Thymus (tissue), 14 donors: ENCODE measurements at places on chromosomes 5 and 9. TPM values are rescaled to one million over a fixed set of nuclear protein-coding genes. Genes with fewer than 3 reads are reported as not detected.
A peak's percentile ranks its signal among the peaks of the same experiment; 100 is the strongest.

PCDHGA1 gene
- 0.16 TPM for polyA plus RNA-seq

GPR151 gene
- polyA plus RNA-seq: 0.07 TPM

FGFR4 gene
- polyA plus RNA-seq: 1.7 TPM

OR1J2 gene
- polyA plus RNA-seq: not detected

IFT74 gene
- polyA plus RNA-seq: 16.3 TPM

SOHLH1 gene
- polyA plus RNA-seq: 0.05 TPM

ST8SIA4 gene
- polyA plus RNA-seq: 9.2 TPM

SKP2 gene
- polyA plus RNA-seq: 6.5 TPM

RNF183 gene
- polyA plus RNA-seq: 0.46 TPM

- H3K27me3 ChIP-seq: no peaks in the 10 kb centered on the region
- no peak for DNase-seq
- no peak overlapping the region for H3K4me3 ChIP-seq
Observed at GRCh38 chr9:35338086-35338485, 151.8 kb upstream of the RUSC2 start.

DNA sequence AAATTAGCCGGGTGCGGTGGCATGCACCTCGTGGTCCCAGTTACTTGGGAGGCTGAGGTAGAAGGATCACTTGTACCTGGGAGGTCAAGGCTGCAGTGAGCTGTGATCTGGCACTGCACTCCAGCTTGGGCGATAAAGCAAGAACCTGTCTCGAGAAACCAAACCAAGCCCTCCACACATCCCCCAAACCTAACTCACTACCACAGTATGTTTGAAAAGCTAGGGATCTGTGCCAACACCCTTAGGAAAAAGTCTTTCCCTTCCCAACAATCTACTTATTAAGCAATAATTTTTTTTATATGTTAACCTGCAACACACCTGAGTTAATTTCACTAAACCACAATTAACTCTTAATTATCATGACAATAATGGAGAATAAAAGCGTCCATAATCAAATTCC, 2.2 kb downstream of the UBTD2 start:
- H3K4me3 ChIP-seq: no peak overlapping the region
- no peak for DNase-seq
- no peaks in the 10 kb centered on the region for H3K36me3 ChIP-seq
- peaks cover 4% of the 10 kb centered on the region for H3K27me3 ChIP-seq

- no peak for DNase-seq
- H3K4me3 ChIP-seq: no peak overlapping the region
- H3K27ac ChIP-seq: no peak overlapping the region
- H3K27me3 ChIP-seq: no peaks in the 10 kb centered on the region
- H3K36me3 ChIP-seq: no peaks in the 10 kb centered on the region
Observed at GRCh38 chr9:14097666-14098415, 216.1 kb downstream of the NFIB start.

DNA sequence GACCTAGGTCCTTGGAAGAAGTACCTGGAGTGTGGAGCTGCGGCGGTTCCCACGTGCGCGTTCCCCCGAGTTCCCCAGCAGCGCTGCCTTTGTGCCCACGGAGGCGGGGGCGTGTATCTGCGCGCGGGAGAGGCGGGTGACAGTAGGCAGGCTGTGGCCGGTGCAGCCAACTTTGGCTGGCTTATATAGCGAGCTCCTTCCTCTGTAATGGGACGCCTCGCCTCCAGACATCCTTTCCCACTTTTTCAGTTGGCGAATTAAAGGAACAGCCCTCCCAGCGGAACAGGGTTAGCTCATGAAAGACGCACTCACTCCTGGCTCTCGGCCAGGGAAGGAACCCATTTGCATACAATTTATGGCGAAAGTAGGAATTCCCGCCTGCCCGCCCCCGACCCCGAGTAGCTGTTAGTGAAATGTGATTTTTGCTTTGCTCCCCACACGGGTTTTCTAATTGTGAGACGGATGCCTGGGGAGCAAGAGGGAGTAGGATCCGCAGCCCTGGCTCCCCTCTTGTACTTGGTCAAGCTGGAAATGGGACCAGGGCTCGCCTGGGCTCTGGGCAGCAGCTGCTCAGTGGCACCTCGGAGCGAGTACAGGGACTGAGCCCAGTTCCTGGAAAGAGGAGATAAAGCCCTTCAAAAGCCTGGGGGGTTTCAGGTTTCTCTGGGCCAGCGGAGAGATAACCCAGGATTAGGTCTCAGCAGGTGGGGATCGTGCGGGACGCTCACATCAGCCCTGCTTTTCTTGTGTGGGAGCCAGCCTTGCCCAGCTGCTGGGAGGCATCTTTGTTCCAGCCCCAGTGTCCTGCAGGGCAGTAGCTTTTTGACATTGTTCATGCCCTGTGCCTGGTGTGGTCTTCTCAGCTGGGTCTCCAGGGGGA, at the start of gene TNC:
Gene TNC, minus strand, starts transcription at position 159 of the 880 bp plus-strand sequence. CDS start 27,139 bp downstream, outside the sequence.
- peaks cover 31% of the 10 kb centered on the region for H3K27me3 ChIP-seq
- no peak for DNase-seq
- no peak within 1 kb of the TSS for H3K4me3 ChIP-seq

DNA sequence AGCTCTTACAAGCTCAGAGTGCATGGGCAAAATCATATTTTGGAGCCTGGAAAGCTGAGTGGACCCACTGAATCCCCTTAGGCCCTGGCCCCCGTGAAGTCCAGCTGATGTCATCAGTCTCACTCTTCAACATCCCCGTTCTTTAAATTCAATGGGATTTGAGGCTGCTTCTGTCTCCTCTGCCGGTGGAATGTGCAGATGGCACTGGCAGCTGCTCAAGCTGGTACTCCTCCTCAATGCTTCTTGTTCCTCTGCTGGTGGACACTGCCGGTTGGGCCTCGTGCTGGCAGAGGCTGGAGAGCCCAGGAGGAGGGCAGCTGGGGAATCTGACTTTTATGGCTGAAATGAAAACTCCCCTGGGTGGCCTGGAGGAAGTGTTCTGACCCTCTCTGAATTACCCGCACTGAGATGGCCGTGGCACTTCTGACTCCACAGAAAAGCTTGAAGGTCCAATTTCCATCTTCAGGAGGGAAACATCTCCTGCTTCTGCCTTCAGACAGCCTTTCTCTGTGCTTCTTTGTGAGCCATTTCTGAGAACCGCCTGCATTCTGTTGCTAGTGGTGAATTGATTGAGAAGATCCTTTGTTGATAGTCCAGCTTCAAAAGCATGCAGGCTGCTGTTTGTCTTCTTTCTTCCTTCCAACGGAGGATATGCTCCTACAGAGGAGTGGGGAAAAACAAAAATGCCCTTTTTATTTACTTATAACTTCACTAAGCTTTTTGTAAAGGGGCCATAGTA, 298.9 kb downstream of the TMEM38B start:
- no peak for DNase-seq
- no peaks in the 10 kb centered on the region for H3K27me3 ChIP-seq
- H3K36me3 ChIP-seq: no peaks in the 10 kb centered on the region
- no peak overlapping the region for H3K4me3 ChIP-seq

DNA sequence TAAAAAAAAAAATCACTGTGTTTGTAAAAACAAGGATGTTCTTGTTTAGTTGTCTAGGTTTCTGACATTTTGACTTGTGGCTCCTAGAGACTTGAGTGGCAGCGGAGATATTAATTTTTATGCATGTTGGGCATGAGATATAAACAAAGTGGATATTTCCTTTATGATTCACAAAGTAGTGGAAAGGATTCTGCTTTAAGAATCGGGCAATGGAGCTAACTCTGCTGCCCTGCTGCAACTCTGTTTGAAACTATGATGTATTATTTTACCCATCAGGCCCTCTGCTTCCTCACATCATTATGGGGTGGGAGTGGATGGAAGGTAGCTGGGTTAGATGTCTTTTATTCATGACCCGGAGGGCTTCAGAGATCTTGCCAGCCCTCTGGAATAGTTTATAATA, 94.1 kb upstream of the CD180 start:
- no peak overlapping the region for H3K4me3 ChIP-seq
- DNase-seq: no peak
- H3K27ac ChIP-seq: no peak overlapping the region
- no peaks in the 10 kb centered on the region for H3K27me3 ChIP-seq

DNA sequence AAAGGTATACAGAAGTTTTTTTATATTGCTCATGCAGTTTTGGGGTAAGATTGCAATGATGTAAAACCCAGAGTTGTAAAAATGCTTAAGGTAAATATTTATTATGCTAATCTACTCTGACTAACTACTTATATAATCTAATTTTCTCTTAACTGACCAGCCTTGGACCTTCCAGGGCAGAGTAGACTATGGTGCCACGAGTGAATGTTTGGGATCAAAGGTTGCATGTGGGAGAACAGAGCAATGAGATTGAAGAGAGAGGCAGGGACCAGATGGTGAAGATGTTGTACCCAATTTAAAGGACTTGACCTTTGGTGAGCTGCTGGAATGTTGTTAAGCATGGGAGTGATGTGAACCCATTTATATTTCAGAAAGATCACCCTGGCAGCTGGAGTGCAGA, 34.8 kb upstream of the PANK3 start:
- H3K4me3 ChIP-seq: no peak overlapping the region
- DNase-seq: no peak
- H3K27ac ChIP-seq: no peak overlapping the region
- H3K36me3 ChIP-seq: no peaks in the 10 kb centered on the region
- H3K27me3 ChIP-seq: no peaks in the 10 kb centered on the region

GRCh38 chr5:149517461-149518122, 33.6 kb downstream of the CSNK1A1 start:
- H3K4me1 ChIP-seq: no peaks in the 10 kb centered on the region
- H3K27ac ChIP-seq: no peak overlapping the region
- no peak for DNase-seq
- no peaks in the 10 kb centered on the region for H3K27me3 ChIP-seq
- H3K4me3 ChIP-seq: no peak overlapping the region

- no peaks in the 10 kb centered on the region for H3K27me3 ChIP-seq
- DNase-seq: no peak
Observed at GRCh38 chr5:93327605-93328004, 253.4 kb downstream of the NR2F1-AS1 start.

- H3K36me3 ChIP-seq: no peaks in the 10 kb centered on the region
- H3K27me3 ChIP-seq: no peaks in the 10 kb centered on the region
- H3K4me3 ChIP-seq: no peak overlapping the region
- H3K27ac ChIP-seq: no peak overlapping the region
- no peak for DNase-seq
- H3K4me1 ChIP-seq: no peaks in the 10 kb centered on the region
Observed at GRCh38 chr5:147321569-147321968, 86.7 kb downstream of the STK32A start.

- no peak overlapping the region for H3K27ac ChIP-seq
- no peak overlapping the region for H3K4me3 ChIP-seq
- H3K27me3 ChIP-seq: no peaks in the 10 kb centered on the region
- H3K36me3 ChIP-seq: no peaks in the 10 kb centered on the region
- DNase-seq: no peak
- no peaks in the 10 kb centered on the region for H3K4me1 ChIP-seq
Observed at GRCh38 chr5:45512521-45512920, 183.7 kb downstream of the HCN1 start.

GRCh38 chr9:5870691-5871090, 20.0 kb upstream of the MLANA start:
- no peaks in the 10 kb centered on the region for H3K4me1 ChIP-seq
- no peaks in the 10 kb centered on the region for H3K36me3 ChIP-seq
- no peak overlapping the region for H3K4me3 ChIP-seq
- no peak for DNase-seq

DNA sequence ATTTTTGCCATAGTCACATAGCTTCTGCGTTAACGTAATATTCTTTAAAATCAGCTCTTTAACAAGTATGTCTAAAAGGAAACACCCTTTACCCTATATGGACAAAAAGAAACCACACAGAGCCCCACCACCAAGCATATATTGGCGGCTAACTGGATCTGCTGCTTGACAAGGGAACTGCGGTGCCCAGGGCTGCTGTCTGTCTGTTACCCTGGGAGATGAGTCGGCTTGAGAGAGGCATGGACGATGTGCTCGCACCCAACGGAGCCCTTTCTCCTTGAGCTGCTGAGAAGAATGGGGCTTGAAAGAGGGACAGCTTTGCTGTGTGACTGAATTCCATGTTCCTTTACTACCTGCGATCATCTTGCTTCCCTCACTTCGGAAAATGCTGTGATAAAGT, 158.6 kb upstream of the SHB start:
- peak overlapping the region; percentile 52 for H3K4me3 ChIP-seq
- no peaks in the 10 kb centered on the region for H3K36me3 ChIP-seq
- H3K4me1 ChIP-seq: peaks cover 12% of the 10 kb centered on the region
- no peaks in the 10 kb centered on the region for H3K27me3 ChIP-seq

- no peaks in the 10 kb centered on the region for H3K4me1 ChIP-seq
- H3K36me3 ChIP-seq: no peaks in the 10 kb centered on the region
- H3K27me3 ChIP-seq: peaks cover 5% of the 10 kb centered on the region
- no peak for DNase-seq
Observed at GRCh38 chr5:5178136-5178535, 38.0 kb downstream of the ADAMTS16 start.

- H3K27ac ChIP-seq: no peak overlapping the region
- H3K27me3 ChIP-seq: no peaks in the 10 kb centered on the region
- no peaks in the 10 kb centered on the region for H3K36me3 ChIP-seq
- H3K4me1 ChIP-seq: no peaks in the 10 kb centered on the region
Observed at GRCh38 chr5:52811067-52811749, 23.5 kb downstream of the ITGA1 start.

DNA sequence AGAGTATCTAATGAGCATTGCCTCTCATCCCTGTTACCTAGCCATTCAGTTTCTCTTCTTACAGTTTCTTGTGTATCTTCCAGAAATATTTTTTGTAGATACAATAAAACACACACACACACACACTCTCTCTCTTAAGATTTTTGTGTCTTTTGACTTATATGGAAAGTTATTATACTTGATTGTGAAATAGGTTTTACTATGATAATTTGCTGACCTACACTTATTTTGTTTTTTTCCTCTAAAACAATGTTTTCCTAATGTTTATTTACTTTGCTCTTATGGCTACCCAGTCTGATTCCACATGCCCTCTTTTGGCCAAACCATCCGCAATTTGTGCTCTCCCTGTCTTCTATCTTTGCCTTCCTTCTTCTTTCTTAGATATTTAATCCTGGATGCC, 25.3 kb downstream of the LRRTM2 start:
- peaks cover 2% of the 10 kb centered on the region for H3K4me1 ChIP-seq
- H3K27ac ChIP-seq: no peak overlapping the region
- DNase-seq: no peak
- H3K36me3 ChIP-seq: no peaks in the 10 kb centered on the region
- no peaks in the 10 kb centered on the region for H3K27me3 ChIP-seq

DNA sequence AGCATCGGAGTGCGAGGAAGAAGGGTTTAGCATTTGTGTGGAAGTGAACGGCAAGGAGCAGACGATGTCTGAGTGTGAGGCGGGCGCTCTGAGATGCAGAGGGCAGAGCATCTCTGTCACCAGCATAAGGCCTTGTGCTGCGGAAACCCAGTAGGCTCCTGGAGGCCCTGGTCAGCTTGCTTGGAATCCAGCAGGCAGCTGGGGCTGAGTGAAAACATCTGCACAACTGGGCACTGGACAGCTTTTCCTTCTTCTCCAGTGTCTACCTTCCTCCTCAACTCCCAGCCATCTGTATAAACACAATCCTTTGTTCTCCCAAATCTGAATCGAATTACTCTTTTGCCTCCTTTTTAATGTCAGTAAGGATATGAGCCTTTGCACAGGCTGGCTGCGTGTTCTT, 72.1 kb downstream of the C7 start:
- H3K36me3 ChIP-seq: no peaks in the 10 kb centered on the region
- no peak overlapping the region for H3K27ac ChIP-seq
- H3K27me3 ChIP-seq: no peaks in the 10 kb centered on the region
- no peak for DNase-seq
- no peaks in the 10 kb centered on the region for H3K4me1 ChIP-seq
